ENCODE measurements at places on chromosomes 5 and 9.
A peak's percentile ranks its signal among the peaks of the same experiment; 100 is the strongest.

DNA sequence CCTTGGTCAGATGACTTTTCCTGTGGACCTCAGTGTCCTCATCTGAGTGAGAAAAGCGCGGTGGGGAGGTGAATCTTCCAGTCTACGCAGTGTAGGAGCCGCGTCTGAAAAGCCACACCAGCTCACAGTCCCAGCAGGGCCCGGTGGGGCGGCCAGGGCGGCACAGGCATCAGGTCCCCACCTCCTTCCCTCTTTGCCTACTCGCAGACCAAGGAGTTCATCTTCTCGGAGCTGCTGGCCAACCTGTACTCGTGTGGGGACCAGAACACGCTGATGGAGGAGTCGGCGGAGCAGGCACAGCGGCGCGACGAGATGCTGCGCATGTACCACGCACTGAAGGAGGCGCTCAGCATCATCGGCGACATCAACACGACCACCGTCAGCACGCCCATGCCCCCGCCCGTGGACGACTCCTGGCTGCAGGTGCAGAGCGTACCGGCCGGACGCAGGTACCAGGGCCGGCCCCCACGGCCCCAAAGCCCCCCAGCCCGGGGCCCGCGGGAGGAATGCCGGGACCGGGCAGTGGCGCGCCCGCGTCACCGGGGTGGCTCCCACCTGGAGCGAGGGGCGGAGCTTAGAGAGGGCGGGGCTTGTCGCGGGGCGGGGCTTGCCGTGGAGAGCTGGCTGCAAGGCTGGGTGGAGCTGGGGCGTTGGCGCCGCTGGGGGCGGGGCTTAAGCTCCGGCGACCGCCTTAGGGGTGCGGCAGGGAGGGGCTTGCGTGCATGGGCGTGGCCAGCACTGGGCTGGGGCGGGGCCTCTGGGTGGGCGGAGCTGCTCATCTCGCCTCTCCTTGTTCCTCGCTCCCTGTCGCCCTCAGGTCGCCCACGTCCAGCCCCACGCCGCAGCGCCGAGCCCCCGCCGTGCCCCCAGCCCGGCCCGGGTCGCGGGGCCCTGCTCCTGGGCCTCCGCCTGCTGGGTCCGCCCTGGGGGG is 25.6 kb downstream of the GOLGA2 start:
- no peak for DNase-seq

- no peak for DNase-seq
Measured at GRCh38 chr9:128634651-128635262, 21.9 kb downstream of the DYNC2I2 start.

- no peak for DNase-seq
Measured at GRCh38 chr9:120402741-120403542, 177.0 kb downstream of the CDK5RAP2 start.

GRCh38 chr9:70923961-70924360 is 197.5 kb downstream of the TRPM3 start:
- DNase-seq = no peak

- DNase-seq = no peak
Measured at GRCh38 chr5:139271201-139272027, 22.1 kb upstream of the MATR3 start.

DNA sequence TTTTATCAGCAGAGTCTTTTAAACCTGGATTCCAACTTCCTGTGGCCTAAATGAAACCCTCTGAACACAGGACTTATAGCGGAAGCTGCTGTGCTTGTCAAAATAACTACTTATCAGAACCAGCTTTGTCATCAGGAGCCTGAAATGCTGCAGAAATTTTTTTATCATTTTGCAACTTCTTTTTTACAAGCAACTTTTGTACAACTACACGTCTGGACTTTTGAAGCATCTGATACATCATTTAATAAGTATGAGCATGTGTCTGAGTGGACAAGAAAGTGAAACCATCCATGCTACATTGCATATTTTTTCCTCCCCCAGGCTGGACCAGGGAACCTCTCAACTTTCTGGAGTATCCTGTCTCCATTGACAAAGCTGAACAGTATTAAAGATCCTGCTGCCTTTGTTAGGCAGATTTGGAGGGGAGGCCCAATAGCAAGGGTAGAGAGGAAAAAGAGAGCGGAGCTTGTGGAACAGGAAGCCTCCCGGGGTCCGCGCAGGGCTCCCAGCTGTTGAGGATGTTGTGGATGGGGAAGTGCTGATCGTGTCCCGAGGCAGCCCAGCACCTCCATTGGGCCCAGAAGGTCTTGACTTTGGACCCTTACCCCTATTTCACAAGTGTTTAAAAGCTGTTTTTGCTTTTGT is 196.6 kb downstream of the MSX2 start:
- no peak for DNase-seq

- no peak for DNase-seq
Measured at GRCh38 chr9:133135146-133135745, 14.2 kb upstream of the RALGDS start.

- no peak for DNase-seq
Measured at GRCh38 chr5:165525271-165525670, 2019.9 kb downstream of the MAT2B start.

- no peak for DNase-seq
Measured at GRCh38 chr5:59133764-59134261, 550.9 kb downstream of the RAB3C start.

DNA sequence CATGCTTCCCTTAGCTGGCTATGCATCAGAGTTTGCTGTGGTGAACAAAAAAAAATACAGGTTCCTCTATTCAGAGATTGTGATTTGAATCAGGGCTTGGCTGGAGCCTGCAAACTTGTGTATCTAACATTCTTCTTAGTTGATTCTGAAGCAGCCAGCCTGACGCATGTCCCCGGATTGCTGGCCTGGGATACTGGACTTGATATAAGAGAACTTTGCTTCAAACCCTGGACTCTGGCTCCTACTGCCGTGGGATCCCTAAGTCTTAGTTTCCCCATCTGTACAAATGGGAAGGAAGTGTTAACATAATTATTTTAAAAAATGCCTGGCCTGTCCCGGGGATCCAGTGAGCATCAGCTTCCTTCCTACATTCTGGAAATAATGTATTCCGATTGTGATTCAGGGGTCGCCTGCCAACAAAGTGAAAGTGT is 292.8 kb downstream of the ARHGEF28 start:
- no peak for DNase-seq

DNA sequence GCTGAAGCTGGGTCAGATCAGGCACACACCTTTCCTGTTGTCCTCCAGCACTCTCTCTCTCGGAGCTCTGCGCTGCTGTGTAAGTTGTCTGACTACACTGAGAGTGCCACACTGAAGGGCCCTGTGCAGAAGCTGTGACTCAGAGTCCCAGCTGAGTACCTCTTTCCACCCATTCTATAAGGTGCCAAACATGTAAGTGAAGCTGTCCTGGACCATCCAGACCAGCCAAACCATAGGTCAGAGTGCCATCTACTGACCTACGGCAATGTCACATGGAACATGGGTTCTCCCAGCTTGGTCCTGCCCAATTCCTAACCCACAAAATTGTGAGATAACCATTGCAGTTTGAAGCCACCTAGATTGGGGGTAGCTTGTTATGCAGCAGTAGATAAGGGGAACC is 68.2 kb downstream of the ADCY2 start:
- no peak for DNase-seq

DNA sequence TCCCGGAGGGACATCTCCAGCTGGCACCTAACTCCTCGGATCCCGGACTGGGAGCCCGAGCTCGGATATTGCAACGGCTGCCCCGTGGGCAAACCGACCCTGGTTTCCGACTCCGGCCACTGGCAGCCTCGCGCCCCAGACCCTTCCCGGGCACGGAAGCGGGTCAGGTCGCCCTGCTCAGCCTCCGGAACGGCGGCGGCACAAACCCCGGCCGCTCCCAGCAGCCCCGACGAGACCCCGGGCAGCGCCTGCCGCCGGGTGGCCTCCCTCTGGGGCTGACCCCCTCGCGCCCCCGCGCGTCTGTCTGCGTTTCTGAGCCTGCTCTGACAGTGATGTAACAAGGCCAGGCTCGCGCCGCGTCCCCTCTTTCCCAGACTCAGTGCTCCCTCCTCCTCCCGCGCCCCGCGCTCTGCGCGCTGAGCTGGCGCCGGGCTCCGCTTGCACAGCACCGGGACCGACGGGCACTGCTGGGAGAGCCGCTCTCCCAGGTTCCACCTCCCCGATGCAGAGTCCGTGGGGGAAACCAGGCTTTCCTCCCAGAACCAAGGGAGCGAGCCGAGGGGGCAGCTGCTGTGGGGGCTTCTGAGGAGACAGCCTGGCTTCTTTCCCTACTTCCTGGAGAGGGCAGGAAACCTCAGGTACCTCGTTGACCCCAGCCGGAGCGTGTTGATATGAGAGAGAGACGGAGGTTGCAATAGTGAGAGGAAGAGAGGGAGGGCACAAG is at the start of gene TMEM215:
TSS of gene TMEM215 (plus strand) at position 373 of the 724 bp plus-strand sequence. CDS start 644 bp downstream, outside the sequence.
- DNase-seq = peak; percentile 16

DNA sequence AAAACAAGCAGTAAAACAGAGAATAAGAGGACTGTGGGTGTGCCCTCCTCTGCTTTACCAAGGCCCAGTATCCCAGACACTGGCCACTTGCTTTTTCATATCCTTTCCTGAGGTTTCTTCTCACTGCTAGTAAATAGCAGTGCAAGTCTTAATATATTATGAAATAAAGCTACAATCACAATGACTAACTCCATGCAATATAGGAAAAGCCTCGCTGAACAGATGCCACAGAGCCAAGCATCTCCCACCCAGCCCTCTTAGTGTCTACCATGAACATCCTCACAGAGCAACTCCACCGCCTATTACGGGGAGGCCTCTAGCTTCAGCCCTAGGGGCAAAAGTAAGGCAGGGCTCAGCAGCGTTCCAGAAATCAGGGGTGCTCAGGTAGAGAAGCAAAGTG is 130.7 kb upstream of the LHFPL2 start:
- DNase-seq = no peak

DNA sequence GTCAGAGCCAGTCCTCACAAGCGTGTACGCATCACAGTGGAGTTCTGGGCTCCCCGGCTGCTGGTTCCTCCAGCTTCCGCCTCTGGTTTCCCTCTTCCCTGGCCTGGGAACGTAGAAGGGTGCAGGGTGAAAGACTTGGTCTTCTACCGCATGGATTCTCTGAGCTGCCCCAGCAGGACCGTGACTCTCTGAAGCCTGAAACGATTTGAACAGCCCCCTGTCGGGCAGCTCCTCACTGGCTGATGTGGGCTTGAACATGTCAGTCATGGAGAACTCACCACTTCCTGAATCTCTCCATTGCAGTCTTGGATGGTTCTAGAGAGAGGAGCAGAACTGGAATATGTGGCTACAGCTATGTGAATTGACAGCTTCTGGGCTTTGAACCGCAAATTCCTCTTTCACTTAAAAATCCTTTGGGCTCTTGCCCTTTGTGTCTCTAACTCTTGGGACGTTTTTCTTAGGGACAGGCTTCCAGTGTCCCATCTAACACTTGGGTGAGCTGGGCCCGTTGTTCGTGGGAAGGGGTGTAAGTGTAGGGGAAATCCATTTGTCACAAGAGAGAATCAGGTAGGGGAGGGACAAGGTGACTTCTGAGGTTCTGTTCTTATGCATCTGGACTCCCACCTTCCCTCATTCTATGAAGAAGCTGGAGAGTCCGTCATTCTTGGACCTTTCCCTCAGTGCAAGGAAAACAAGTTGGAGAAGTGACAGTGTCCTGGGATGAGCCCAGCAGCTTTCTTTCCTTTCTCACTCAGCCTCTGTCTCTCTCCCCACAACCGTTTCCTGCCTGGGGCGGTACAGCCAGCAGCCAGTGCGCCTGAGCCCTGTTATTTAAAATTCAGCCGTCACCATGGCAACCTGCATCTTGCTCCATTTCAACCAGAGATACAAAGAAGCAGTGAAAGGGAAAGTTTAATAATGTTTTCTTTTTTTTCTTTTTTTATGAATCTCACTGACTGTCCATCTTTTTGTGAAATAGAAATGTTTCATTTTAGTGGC is 84.7 kb downstream of the PTTG1 start:
- no peak for DNase-seq

DNA sequence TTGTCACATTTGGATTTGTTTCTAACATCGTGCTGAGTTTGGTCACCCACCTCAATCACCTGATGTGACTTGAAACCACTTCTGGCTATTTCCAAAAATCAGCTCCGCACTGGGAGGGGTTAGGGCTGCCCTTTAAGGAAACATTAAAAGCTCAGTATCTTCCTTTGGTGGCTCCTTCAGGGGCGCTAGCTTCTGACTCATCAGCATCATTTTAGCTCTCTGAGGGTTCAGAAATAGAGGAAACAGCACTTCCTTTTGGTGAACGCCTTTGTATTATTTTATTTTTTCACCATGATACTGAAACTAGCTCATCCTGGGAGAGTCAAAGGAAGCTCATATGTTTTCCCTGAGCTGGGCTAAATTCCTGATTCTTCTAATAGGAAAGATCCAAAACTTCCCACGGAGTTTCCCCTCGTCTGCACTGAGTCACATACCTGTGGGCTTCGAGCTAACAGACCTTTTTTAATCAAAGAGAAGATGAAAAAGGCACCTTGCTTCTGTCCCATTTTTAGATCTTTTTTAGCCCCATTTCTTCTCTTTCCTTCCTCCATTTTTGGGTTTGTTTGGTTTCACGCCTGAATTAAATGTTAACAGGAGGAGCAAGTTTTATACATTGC is 48.2 kb downstream of the ROPN1L start:
- DNase-seq = no peak

DNA sequence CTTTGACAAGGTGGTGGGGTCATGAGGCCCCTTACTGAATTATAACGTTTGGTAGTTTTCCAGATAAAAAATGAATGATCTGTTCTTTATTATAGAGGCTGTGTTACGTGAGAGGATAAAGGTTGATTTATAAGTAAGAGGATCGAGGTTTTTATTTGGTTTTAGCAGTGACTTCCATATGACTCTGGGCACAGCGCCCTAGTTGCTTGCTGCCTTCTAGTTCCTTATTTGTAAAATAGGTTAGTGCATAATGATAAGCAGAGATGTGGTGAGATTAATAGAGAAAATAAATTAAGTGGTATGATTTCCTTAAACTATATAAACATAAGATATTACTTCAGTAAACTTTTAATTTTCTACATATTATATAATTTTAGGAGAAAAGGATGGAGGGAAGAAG is 29.8 kb downstream of the MRRF start:
- DNase-seq = no peak

DNA sequence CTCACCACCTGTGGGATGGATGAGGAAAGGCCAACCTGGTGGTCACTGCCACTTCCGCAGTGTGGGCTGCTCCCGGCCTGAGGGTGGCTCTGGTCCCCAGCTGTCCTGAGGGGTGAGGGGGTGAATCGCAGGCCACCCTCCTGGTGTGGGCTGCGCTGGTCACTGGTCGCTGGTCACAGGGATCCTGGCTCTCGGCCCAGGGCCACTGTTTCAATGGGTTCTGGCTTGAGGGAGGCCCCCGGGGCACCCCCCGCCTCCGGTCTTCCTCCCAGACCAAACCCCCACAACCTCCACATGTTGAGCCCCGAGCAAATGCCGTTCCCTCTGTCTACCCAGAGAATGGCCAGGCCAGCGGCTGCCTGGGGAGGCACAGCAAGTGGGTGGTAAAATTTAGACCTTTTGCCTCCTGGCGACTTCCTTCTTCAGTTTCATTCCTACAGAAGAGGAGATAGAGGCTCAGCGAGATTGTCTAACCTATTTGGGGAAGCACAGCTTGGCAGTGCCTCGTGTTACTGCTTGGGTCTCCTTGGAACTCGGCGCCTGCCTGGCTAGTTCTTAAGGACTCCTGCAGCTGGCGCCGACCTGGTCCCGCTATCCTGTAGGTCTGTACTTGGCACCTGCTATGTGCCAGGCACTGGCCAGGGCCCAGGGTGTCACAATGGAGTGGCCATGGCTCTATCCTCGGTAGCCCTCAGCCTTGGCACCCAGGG is 48.2 kb downstream of the RXRA start:
- DNase-seq = no peak
